ENCODE measurements at places on chromosomes 1 and 21.

GRCh38 chr21:40766381-40766780, 80.6 kb downstream of the DSCAM start:
- no peaks in the 10 kb centered on the region for H3K27me3 ChIP-seq
- DNase-seq = no peak
- no peak overlapping the region for H3K4me3 ChIP-seq
- no peaks in the 10 kb centered on the region for H3K4me1 ChIP-seq

DNA sequence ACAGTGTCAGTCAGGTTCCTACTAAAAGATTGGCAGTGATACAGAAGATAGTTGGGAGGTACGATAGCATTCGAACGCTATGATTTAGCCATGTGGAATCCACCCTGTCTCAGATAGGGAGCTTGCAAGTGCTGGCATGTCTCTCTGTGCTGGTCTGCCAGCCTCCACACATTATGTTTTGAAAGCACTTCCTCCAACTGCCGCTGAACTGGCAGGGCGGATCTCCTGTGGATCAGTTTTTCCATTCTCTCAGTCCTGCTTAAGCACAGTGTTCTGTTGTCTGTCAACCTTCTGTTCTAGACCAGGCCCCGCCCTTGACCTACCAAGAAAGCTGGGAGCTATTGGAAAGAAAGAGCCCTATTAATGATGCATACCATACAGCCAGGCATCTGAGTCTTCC, 65.5 kb upstream of the PALMD start:
- H3K4me3 ChIP-seq = no peak overlapping the region
- no peak for DNase-seq
- no peak overlapping the region for H3K27ac ChIP-seq
- H3K4me1 ChIP-seq = no peaks in the 10 kb centered on the region
- no peaks in the 10 kb centered on the region for H3K27me3 ChIP-seq

- H3K36me3 ChIP-seq = no peaks in the 10 kb centered on the region
- H3K4me1 ChIP-seq = no peaks in the 10 kb centered on the region
- H3K4me3 ChIP-seq = no peak overlapping the region
- no peak for DNase-seq
These were observed 95.3 kb downstream of the NAV1 start for GRCh38 chr1:201634261-201634660.

DNA sequence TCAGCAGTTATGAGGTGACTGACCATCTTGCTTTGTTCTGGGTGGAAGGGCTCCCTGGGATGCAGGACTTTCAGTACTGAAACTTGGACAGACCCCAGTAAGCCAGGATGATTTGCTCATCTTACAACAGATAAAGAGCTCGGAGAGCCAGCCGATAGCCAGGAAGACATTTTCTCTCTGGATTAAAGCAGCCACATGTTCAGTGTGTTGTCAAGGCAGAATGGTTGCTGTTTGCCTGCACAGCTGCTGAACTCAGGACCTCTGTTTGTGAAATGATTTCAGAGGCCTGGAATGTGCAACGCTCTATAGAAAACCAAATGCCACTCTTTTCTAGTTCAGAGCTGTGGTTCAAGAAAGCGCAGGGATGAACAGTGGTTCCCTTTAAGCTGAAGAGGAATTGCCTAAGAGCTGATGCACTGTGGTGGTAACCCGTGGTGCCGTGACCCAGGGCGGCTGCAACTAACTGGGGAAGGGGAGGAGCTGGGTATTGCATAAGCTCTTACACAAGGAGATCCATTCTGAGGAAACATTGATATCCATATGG, 40.7 kb downstream of the CASQ2 start:
- no peak overlapping the region for H3K27ac ChIP-seq
- H3K36me3 ChIP-seq = no peaks in the 10 kb centered on the region
- no peaks in the 10 kb centered on the region for H3K27me3 ChIP-seq
- H3K4me3 ChIP-seq = no peak overlapping the region

GRCh38 chr1:11735531-11735853, 444 bp upstream of the AGTRAP start:
- no peaks in the 10 kb centered on the region for H3K27me3 ChIP-seq

GRCh38 chr1:75797606-75798216, 1.0 kb downstream of the MSH4 start:
- no peak overlapping the region for H3K27ac ChIP-seq
- no peak for DNase-seq
- no peak overlapping the region for H3K4me3 ChIP-seq
- H3K4me1 ChIP-seq = no peaks in the 10 kb centered on the region

- no peak overlapping the region for H3K4me3 ChIP-seq
- no peak for DNase-seq
- H3K27me3 ChIP-seq = no peaks in the 10 kb centered on the region
These were observed 552.2 kb upstream of the NCAM2 start for GRCh38 chr21:20445971-20446370.

DNA sequence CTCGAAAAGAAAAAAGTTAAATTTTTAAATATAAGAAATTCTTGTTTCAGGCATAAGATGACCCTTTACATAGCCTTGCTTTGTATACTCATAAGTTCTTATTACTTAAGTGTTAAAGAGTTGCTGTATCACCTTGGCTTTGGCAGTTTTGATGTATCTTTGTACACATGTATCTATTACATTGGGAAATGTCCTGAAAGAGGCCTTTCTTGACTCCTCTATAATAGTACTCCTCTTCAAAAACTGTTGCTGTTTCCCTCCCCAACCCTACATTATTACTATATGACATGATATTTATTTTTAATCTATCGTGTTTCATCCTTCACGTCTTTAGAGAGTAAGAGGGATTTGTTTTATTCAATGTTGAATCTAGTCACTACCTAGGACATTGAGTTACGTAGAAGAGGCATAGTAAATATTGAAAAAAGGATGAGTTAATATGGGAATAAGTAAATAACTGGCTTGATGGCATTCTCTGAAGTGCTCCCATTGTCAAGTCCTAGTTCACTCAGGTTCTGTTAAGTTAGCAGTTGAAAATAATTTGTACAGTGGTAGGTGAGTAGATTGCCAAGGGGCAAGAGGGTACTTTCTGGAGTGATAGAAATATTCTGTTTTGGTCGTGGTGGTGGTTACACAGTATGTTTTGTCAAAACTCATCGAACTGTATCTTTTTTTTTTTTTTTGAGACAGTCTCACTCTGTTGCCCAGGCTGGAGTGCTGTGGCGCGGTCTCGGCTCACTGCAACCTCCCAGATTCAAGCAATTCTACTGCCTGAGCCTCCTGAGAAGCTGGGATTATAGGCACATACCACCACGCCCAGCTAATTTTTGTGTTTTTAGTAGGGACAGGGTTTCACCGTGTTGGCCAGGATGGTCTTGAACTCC, 8.2 kb downstream of the THRAP3 start:
- peaks cover 28% of the 10 kb centered on the region for H3K36me3 ChIP-seq
- no peaks in the 10 kb centered on the region for H3K4me1 ChIP-seq
- DNase-seq = no peak
- no peak overlapping the region for H3K27ac ChIP-seq
- no peak overlapping the region for H3K4me3 ChIP-seq
- no peaks in the 10 kb centered on the region for H3K27me3 ChIP-seq
